ENCODE measurements at places on chromosomes 12 and 14.

GRCh38 chr12:66596199-66596598 lies 82.7 kb downstream of the GRIP1 start:
- DNase-seq, result no peak

DNA sequence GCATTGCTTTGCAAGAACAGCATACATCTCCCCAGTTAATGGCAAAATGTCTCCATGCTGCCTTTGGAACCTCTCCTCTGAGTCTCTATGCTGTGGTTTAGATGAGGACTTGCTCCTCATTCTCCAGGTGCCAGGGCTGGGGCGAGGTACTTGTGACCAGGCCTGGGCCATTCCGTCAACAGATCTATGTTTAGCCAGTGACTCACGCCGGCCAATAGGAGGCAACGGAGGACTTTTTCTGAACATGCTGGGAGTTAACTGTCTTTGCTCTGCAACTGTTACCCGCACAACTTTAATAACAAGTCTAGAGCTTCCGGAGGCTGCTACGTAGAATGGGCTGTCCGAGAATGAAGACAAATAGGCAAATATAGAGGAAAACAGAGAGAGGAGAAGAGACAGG lies 214.2 kb downstream of the GLT1D1 start:
- DNase-seq, result no peak

DNA sequence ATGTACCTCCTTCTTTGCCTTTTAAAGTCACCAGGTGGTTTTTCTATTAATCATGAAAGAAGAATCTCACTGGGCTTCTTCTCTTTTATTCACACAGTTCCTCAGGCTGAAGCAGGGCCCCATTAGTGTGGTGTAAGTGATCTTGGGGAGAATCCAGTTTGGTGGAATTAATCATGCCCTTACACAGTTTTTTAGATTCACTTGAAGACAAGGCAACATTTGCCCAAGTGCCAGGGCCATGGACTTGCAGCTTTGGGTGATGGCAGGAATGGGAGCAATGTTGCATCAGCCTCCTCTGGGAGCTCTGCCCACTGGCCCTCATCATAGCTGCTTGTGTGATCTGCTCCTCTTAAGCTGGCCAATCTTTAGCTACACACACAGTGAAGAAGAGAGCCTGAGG lies 33.8 kb downstream of the KCNK10 start:
- no peak for DNase-seq

DNA sequence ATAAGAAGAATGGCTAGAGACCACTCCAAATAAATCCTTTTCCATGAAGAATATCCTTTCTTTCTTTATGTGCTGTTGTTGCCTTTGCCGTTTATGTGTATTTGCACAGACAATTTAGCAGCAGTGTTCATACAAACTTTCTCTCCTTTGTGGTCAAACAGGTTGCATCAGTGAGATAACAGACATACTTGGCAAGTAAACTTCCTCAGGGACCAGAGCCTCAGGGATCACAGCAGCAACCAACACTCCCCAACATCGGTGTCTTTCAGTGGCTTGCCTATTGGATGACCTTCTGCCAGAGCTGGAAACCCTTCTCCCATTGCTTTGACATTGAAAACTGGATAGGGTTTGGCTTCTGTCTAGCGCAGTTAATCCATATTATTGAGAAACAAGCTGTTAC lies 252.2 kb downstream of the BTG1 start:
- no peak for DNase-seq

- no peak for DNase-seq
Measured at GRCh38 chr12:55972042-55972441, 1.8 kb upstream of the RAB5B start.

GRCh38 chr14:81205639-81206038 lies 15.1 kb downstream of the GTF2A1 start:
- no peak for DNase-seq

- no peak for DNase-seq
Measured at GRCh38 chr12:452667-453210, 7.0 kb upstream of the B4GALNT3 start.

- DNase-seq, result no peak
Measured at GRCh38 chr12:6450869-6451347, 934 bp upstream of the TAPBPL start.

DNA sequence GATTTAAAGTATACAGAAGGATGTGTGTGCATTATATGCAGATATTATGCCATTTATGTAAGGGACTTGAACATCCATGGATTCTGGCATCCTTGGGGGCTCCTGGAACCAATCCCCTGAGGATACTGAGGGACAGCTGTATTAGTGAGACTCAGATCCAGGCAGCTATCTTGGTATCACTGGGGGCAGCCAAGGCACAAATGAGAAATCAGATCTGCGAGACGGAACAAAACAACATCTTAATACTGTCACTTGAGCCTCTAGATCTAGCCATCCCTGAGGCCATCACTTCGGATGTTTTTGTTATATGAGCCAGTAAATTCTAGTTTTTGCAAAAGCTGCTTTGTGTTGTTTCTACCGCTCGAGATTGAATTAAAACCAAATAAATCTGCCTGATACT lies 175.1 kb upstream of the SFSWAP start:
- no peak for DNase-seq

DNA sequence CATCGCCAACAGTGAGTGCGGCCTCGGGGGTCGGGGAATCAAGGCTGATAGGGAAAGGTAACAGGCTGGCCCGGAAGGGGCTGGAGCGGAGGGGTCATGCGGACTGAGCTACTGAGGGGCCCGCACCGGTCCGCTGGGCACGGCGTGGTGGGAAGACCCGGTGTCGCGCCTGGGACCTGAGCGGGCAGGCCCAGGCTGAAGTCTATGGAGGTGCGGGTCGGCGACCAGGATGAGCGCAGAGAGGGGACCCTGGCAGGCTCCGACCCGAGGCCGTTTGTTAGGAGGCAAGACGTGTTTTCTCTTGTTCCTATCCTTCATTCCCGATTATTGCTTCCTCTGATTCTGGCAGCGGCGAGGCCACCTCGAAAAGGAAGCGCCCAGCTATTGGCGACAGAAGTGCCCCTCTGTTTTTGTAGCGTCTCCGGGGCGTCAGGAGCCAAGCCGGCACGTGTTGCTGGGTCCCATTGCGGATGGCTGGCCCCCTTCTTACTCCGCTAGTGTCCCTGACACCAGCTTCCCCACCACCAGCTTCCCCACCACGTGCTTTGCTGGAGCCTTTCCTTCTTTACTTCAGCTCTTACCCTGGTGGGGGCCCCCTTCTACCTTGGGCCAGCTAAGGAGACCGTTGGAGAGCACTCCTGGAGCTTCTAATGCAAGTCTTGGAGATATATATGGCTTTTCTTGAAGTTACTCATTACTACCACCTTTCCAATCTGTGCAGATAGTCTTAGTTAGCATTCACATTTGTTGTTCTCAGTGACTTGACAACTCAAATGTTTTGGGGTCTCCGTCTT lies 653 bp downstream of the PA2G4 start:
- DNase-seq, result no peak

GRCh38 chr12:56634837-56635791 lies 5.0 kb upstream of the BAZ2A start:
- DNase-seq, result peak; percentile 43

- no peak for DNase-seq
Measured at GRCh38 chr12:8629486-8630033, 16.9 kb upstream of the AICDA start.

GRCh38 chr12:15720295-15720694 lies 68.9 kb downstream of the EPS8 start:
- no peak for DNase-seq

- DNase-seq, result no peak
Measured at GRCh38 chr12:76152181-76152807, 67.8 kb upstream of the NAP1L1 start.

DNA sequence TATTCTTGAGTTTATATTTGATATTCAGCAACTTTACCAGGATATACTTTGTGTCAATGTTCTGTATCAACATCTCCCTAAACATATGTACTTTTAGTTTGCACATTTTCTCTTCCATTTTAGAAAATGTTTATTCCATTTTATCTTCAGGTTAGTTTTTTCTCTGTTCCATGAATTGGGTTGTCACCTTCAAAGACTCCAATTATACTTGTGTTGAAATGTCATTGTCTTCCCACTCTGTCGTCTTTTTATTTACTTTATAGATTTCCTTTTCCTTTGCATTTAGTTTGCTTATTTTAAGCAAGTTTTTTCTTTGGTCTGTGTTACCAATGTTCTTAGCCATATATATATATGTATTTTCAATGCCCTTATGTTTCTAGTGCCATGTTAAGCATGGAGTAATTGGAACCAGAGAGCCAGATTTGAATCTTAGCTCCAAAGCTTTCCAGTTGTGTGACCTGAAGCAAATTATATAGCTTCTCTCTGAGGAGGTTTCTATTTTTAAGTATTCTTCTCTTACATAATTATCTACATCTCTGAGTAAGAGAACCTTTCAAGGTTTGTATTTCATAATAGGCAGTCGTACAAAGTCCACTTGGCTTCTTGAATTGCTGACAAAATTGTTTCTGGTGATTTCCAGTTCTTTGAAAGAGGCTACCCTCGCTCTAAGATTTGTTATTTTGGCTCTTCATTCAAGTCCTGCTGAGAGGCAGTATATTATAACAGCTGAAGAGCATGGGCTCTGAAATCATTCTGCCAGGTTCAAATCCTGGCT lies 85.8 kb upstream of the DYRK2 start:
- no peak for DNase-seq

DNA sequence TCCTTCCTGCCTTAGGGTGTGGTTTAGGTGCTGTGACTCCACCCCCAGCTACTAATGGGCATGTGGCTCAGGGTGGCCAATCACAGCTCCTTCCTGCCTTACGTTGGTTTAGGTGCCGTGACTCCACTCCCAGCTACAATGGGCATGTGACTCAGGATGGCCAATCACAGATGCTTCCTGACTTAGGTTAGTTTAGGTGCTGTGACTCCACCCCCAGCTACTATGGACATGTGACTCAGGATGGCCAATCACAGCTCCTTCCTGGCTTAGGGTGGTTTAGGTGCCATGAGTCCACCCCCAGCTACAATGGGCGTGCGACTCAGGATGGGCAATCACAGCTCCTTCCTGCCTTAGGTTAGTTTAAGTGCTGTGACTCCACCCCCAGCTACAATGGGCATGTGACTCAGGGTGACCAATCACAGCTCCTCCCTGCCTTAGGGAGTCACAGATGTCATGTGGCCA lies 163.9 kb downstream of the TBX5 start:
- no peak for DNase-seq

GRCh38 chr14:91400696-91401095 lies 16.9 kb downstream of the CCDC88C start:
- no peak for DNase-seq

DNA sequence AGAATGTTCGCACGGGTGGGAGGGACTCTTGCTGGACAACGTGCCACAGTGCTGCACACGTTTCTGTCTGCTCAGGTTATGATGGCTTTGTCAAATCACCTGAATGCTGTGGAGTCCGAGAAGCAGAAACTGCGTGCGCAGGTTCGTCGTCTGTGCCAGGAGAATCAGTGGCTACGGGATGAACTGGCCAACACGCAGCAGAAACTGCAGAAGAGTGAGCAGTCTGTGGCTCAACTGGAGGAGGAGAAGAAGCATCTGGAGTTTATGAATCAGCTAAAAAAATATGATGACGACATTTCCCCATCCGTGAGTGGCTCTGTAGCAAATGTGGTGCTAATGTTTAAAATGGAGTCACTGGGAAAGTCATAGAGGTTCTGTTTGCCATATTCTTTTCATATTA lies 28.5 kb downstream of the KLC1 start:
- DNase-seq, result no peak

DNA sequence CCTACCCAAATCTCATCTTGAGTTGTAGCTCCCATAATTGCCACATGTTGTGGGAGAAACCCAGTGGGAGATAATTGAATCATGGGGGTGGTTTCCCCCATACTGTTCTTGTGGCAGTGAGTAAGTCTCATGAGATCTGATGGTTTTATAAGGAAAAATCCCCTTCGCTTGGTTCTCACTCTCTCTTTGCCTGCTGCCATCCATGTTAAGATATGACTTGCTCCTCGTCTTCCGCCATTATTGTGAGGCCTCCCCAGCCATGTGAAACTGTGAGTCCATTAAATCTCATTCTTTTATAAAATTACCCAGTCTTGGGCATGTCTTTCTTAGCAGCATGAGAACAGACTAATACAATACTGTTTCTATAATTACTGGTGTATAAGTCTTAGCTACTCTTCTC lies 6.5 kb upstream of the BCAT1 start:
- no peak for DNase-seq

DNA sequence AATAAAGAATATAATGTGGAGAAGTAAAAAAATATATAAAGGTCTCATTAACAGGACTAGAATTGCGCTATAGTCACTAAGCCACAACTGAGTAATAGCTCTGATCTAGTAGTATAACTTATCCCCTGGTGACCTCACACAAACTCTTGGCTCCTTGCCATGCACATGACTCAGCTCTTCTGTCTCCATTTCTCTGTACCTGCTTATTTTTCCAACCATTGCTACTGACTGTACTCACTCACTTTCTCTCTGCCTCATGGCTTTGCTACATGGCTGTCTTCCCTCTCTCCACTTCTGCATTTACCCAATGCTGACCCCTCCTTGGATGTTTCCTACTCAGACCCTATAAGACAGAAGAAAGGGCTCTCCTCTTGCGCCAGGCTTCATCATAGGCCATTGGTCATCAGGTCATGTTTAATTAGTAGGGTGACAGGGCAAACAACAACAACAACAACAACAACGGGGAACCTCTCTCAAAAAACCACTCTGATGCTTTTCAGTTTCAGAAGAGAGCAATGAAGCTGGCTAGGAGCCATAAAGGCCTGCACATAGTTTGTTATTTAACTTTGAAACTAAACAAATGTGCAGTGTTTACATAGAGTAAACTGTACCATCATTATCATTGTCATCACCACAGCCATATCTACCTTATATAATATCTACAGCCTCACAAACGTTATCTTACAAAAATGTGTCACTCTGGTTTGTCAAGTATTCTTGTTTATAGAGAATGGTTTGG lies 25.6 kb upstream of the KRAS start:
- no peak for DNase-seq

DNA sequence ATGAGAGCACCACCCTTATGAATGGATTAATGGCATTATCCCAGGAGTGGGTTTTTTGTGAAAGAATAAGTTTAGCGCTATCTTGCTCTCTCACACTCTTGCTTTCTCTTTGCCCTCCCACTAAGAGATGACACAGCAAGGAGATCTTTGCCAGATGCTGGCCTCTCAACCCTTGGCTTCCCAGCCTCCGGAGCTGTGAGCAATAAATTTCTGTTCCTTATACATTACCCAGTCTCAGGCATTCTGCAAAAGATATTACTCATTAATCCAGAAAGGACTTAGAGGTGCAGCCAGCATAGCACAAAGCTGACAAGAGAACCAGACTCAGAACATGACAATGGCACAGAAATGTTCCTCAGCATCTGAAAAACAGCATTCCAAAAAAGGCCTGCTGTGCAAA lies 190.6 kb downstream of the ITPR2 start:
- no peak for DNase-seq

GRCh38 chr14:24258548-24259265 lies 4.3 kb downstream of the TGM1 start:
- no peak for DNase-seq
